ENCODE measurements at places on chromosomes 16 and 17. TPM values are rescaled to one million over a fixed set of nuclear protein-coding genes. Genes with fewer than 3 reads are reported as not detected.

GRCh38 chr17:63525190-63525946 is 2.2 kb downstream of the KCNH6 start:
- DNase-seq: no peak

GRCh38 chr17:11825572-11826209 is 171.6 kb downstream of the ZNF18 start:
- DNase-seq: no peak

DNA sequence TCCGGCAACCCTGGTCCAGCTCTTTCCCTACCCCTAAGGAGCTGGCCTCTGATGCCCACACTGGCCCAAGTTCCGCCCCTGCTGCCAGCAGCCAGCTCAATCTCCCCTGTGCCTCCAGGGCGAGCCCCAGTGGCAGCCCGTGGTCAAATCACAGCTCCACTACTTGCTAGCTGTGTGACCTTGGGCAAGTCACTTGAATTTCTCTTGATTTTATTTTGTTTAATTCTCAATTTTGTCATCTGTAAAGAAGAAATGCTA is 10.3 kb downstream of the CASKIN2 start:
- DNase-seq: no peak

The KRT24 gene
- not detected for total RNA-seq

The KRTAP3-1 gene
- total RNA-seq: not detected

DNA sequence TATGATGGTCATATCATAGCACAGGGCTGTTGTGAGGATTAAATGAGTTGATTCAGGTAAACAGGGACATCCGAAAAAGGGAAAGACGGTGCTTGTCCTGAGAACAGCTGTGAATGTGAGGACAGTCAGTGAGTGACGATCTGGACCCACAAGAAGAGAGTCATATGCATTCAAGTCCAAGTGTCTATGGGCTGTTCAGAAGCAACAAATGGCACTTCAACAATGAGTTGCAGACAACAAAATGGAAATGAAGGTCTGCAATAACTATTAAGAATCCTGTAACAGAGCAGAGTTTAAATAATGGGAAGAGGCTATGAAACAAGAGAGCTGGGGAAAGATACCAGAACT is 100.3 kb downstream of the ADCY9 start:
- DNase-seq: no peak

DNA sequence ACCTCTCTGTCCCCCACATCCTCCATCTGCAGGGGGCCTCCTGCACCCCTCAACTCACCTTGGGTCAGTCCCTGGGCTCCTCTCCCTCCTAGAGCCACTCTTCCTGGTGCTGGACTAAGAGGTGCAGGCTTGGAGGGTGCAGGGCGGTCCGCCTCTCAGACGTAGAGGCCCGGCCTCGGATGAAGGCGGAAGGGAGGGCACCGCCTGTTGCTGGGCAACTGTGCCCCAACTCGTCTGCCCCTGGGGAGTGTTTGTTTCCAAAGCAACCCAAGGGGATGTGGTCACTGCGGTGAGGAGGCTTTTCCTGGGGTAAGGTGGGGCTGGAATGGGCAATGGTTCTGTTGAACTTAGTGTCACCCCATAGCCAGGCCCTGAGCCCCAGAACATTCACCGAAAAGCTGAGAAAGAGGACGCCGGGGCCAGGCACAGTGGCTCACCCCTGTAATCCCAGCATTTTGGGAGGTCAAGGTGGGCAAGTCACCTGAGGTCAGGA is at the start of gene C16orf54:
TSS of gene C16orf54 (minus strand) at position 138 of the 493 bp plus-strand sequence. CDS start 1,039 bp downstream, outside the sequence.
- DNase-seq: peak; percentile 94

DNA sequence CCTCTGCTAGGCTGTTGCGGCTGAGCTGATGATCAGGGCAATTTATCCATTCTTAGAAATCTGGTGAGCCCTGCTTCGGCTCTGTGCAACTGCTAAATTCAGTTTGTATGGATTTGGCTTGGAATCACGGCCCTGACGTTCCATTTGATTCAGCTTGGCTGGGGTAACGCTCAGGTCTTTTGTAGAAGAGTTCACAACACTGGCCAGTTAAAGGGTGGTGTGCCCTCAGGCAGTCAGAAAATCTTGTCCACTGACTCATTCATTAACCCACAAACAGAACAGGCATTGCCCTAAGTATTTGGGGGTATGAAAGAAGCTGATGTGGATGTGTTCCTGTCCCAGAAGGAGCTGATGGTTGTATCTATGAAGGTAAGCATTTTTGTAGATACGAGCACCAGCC is 53.9 kb downstream of the GNAO1 start:
- no peak for DNase-seq
